ENCODE measurements at places on chromosomes 2 and 18.

GRCh38 chr2:8177566-8177965 is 504.3 kb upstream of the ID2 start:
- DNase-seq = no peak

DNA sequence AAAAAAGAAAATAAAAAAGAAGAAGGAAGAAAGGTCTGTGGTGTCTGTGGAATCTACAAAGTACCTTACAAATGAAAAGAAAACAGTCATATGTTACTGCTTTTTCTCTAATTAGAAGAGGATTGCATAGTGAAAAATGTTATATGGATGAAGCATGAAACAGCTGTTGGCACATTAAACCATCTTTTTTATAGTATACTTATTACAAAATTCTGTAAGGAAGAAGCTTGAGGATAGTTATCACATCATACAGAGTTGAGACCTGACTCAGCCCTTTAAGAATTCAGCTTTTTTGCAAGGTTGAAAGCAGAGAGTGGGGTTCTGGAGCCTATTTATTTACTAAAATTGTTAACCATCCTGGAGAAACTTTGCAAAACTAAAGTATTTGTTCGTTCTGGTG is 222.7 kb downstream of the PHLPP1 start:
- no peak for DNase-seq

DNA sequence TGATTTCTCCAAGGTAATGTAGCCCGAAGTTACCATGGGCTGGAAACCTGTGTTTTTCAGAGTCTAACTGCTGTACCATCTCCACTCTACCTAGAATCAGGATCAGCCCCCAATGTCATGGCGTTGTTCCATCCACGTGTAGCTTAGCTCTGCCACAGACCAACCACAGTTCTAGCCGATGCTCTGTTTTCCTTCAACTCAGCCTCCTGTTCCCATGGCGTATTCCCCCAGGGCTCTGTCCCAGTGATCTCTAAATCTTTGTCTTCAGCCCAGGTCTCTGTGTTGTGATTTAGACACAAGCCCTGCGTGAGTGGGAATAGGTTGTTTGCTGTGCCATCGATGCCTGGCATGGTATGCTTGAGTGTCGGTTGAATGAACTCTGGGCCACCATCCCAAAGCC is 53.4 kb downstream of the LPIN1 start:
- DNase-seq = peak; percentile 26

DNA sequence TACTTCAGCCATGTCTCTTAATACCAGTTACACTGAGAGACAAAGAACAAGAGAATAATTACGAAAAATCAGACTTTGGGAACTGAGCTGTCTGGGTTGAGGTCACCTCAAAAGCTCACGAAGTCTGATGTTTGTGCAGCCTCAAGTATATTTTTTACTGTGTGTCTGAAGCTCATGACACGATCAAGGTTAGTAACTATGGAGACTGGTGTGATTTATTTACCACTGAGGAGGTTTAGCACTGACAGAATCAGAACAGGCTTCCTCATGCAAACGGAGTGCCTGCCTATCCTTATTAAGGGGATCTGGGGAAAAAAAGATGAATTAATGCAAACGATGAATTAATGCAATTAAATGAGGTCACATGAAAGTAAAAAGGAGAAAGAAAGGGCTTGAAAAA is 61.1 kb upstream of the RAPH1 start:
- no peak for DNase-seq

DNA sequence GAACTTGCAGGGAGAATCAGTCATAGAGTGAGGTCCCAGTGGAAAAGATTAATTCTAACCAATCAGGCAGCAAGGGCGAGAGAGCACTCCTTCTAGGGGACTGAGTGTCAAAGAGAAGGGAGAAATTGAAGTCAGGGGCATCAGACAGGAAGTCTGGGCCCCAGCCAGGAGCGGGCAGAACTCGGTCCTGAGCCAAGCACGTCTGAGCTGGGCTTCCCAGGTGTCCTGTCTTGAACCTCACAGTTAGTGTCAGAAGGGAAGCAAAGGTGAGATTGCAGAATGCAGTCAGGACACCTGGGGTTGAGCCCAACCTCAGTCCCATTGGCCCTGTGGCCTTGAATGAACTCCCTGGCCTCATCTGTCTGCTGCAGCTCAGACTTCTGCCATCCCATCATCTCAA is 220.9 kb downstream of the SMAD2 start:
- DNase-seq = no peak

DNA sequence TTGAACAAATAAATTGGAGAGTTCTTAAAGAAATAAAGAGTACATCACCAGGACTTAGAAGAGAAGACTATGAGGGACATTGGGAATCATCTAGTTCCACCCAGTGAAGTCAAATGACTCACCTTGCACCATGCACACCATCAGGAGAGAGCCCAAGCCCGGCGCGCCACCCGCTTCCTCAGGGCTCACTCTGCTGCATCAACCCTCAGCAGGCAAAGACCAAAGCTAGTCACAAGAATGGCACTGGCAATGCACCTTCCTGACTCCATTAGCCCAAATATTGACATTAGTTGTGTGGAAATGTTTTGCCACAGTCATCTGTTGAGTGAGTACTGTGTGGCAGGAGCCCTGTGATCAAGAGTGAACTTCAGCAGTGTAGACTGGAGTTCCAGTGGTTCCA is 7.1 kb upstream of the LYPD6B start:
- DNase-seq = no peak

DNA sequence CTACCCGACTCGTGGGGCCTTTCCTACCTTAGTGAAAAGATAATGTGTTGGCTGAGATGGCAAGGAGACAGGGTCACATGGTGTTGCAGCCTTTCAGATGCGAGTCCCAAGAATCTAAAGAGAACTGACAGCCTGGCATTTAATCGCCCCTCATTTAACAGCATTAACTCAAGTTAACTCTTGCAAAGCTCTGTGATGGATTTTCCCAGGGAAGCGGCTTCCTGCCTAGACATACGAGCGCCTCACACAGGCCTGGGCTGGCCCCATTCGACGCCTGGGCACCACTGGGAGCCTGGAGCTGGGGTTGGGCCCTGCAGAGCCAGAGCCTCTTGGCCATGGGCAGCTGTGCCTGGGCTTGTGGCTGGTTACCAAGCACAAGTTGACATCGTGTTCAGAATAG is 140.8 kb downstream of the SEPTIN10 start:
- DNase-seq = no peak

GRCh38 chr2:62099050-62099449 is 96.9 kb upstream of the B3GNT2 start:
- no peak for DNase-seq

DNA sequence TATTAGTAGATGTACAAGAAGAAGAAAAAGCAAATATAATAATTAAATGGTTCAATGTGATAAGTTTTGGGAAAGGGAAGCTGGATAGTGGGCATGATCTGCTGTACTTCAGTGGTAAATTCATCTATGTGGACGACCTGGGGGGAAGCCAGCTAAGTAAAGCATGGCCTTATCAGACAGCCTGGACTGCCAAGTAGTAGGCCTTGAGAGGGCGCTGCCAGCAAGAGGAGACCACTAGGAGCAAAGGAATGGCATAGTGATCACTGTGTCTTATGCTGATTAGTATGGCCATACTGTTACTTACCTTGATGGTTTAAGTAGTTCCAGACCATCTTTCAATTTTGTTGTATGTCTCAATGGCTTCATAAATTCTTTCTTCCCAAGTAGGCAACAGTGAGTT is 287.6 kb downstream of the SETBP1 start:
- no peak for DNase-seq

GRCh38 chr2:174669336-174669735 is 71.7 kb upstream of the WIPF1 start:
- no peak for DNase-seq

- no peak for DNase-seq
Observed at GRCh38 chr2:103754530-103754929, 992.7 kb downstream of the TMEM182 start.

GRCh38 chr2:218860950-218861381 is 1.4 kb downstream of the WNT6 start:
- DNase-seq = peak; percentile 53

DNA sequence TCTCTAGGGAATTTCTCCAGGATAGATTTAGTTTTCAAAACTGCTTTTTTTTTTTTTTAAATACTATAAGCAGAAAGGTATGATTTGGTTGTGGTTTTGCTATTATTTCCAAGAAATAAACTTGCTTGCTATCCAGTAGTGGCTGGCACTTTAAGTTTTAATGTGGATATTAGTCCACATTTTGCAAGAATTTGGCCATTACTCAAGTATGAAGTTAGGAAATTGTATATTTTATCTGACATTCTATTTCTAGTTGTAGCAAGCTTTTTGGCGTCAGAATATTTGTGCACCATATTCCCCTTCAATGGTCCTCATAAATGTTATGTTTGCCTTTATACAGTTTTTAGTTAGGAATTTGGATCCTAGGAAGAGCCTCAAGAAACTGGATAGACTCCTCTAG is 226.3 kb downstream of the ZNF521 start:
- no peak for DNase-seq

GRCh38 chr2:119469131-119469530 is 37.5 kb downstream of the TMEM37 start:
- no peak for DNase-seq

DNA sequence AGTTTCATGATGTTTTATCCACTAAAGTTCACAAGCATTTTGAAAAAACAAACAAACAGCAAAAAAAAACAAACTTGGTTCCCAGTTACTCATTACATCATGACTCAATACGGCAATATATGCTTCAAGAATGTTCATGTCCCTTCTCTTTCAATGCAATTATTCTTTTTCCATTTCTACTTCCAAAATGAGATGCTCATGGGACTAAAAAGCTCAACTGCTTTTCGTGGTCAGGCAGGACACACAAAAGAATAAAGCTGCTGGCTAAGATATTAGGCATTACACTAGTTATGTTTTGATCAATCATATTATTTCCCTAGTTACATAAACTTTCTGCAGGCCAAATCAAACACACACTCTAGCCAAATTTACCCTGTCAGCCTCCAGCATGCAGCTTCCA is 301.3 kb downstream of the EPHA4 start:
- no peak for DNase-seq

DNA sequence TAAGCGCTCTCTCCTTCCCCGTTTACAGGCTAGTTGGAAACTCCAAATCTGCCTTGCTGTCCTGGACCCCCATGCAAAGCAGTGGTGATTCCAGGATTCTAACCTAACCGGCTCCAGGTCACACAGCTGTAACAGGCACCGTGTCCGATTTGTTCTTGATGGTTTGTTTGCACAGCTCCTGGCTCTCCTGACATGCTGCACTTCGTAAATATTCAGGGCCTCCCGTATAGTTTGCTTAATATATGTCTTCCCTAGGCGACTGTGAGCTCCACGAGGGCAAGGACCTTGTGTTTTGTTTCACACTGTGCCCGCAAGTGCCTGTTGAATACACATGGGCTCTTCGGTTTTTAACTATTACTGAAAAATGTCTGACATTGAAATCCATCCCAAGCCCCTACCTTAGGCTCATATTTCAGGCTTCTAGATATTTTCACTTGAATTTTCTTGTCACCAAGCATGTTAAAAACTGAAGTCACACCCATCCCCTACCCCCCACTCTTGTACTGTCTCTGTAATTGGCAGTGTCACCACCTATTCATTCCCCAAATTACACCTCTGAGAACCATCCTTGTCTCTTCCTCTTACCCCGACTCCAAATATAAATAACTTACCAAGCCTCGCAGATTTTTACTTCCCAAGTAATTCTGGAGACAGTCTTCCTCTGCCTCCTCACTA is 1.0 kb upstream of the PUM2 start:
- no peak for DNase-seq

- no peak for DNase-seq
Observed at GRCh38 chr2:235235977-235236767, 257.7 kb upstream of the AGAP1 start.

DNA sequence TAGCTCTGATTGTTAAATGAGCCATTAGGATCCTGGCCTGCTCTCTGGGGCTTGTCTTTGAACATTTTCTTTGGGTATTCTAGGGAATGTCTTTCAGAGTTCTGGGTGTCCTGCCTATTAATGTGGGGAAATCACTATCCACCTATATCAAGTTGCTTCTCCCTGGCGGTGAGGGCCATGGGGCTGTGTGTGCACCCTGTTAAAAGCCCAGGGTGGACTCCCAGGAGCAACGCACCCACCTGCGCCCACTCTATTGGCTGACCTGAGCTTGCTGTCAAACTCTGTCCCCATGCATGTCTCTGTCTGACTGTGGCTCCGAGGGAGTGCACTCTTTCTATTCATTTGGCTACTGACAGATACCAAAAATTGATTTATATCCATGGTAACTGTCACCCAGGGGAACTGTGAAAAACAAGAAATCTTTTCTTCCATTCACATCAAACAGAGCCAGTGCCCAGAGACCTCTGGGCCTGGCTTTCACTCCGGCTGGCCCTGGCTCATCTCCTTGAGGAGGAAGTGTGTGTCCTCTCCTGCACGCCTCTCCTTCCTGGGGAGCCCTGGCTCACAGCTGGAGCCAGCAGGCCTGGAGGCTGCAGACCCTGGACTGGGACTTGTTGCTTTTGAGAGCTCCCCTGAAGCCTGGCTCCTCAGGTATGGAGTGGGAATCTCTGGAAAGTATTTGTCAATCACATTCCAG is 10.5 kb upstream of the TOGARAM2 start:
- no peak for DNase-seq

DNA sequence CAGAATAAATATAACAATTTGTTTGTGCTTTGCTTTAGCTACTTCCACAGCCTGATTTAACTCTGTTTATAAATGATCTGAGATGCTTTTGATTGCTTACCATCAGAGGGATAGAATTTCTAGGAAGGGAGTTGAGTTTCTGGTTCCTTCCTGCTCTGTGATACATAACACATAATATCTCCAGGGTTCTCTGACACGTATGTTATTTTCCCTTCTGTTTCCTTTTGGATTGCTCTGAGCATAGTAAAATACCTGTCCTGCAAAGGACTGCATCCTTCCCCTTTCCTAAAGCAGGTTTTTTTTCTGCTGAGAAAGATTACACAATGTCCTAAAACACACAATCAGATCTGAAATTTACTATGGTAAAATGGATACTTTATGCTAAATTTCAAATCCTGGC is 76.1 kb downstream of the CABYR start:
- no peak for DNase-seq

GRCh38 chr18:69000366-69000765 is 202.5 kb downstream of the CCDC102B start:
- no peak for DNase-seq

DNA sequence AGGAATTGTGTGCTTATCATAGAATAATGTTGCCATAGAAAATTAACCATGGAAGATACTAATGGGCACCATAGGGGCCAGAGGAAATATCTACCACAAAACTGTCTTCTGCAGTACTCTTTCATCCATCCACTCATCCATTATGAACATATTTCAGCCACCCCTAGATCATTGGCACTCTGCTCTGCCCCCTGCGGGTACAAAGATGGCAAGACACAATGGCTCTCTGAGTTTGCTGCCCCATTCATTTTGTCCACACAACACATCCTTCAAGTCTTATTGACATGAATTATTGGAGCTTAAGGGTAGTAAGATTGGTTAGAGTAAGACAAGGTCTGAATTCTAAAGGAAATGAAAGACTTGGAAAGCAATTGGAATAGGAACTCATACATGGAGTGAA is 1224.7 kb upstream of the CELF4 start:
- DNase-seq = no peak

Measured in activated CD8-positive, alpha-beta memory T cell treated with anti-CD3 and anti-CD28 coated beads, Interleukin-2, amount 50 U/mL, for 48 hours (primary cell).